ENCODE measurements at places on chromosomes 12 and 14.

DNA sequence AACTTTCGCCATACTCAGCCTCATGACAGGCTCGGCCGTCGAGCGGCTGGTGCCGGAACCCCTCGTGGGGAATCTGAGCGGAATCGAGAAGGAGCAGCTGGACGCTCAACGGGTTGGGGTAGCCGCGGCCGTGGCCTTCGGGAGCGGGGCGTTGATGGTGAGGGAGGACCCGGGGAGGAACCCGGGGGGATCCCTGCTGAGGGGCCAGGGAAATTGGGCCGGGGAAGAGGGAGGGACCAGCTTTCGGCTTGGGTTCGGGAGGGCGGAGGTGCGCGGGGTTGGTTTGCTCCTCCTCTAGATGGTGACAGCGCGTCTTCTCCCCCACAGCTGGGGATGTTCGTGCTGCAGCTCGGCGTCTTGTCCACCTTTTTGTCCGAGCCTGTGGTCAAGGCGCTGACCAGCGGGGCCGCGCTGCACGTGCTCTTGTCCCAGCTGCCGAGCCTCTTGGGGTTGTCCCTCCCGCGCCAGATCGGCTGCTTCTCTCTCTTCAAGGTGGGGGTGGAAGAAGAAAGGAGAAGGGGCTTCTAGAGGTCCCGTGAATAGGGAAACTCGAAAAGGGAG lies 9.8 kb downstream of the ARHGEF25 start:
- peak overlapping the region; percentile 40 for H3K4me3 ChIP-seq
- no peaks in the 10 kb centered on the region for H3K36me3 ChIP-seq
- peaks cover 33% of the 10 kb centered on the region for H3K4me1 ChIP-seq
- H3K27ac ChIP-seq, result no peak overlapping the region

- H3K36me3 ChIP-seq, result no peaks in the 10 kb centered on the region
- no peak overlapping the region for H3K27ac ChIP-seq
- no peaks in the 10 kb centered on the region for H3K27me3 ChIP-seq
- no peak for DNase-seq
Measured at GRCh38 chr12:78120866-78121560, 290.3 kb downstream of the NAV3 start.

DNA sequence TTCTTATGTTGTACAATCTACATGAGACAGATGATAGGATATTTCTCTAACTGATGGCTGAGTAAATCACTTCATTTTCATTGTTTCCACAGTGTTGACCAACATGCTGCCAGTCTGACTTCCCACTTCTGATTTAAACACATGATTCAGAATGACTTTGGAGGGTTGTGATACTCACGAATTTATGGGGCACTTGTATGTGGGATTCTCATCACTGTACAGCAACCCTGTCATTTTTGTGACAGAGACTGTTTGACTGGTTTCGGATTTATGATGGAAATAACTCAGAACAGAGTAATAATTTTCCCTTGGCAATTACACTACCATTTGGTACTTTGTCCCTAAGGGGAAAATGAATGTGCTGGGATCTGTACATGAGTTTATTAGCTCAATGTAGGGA lies 333.8 kb downstream of the TRHDE start:
- no peaks in the 10 kb centered on the region for H3K36me3 ChIP-seq
- DNase-seq, result no peak
- no peaks in the 10 kb centered on the region for H3K27me3 ChIP-seq
- H3K4me1 ChIP-seq, result no peaks in the 10 kb centered on the region
- H3K4me3 ChIP-seq, result no peak overlapping the region

GRCh38 chr14:50045039-50045711 lies 71.2 kb downstream of the VCPKMT start:
- H3K27ac ChIP-seq, result peak overlapping the region; percentile 78
- no peak overlapping the region for H3K4me3 ChIP-seq
- peaks cover 72% of the 10 kb centered on the region for H3K4me1 ChIP-seq
- no peaks in the 10 kb centered on the region for H3K36me3 ChIP-seq
- H3K27me3 ChIP-seq, result no peaks in the 10 kb centered on the region
